ENCODE measurements at places on chromosomes 5 and 9. TPM values are rescaled to one million over a fixed set of nuclear protein-coding genes. Genes with fewer than 3 reads are reported as not detected.

Gene CCL19
- not detected for total RNA-seq

Gene PAX5
- total RNA-seq: not detected

- no peak for DNase-seq
These were observed 70.1 kb downstream of the NDFIP1 start for GRCh38 chr5:142178651-142179050.

DNA sequence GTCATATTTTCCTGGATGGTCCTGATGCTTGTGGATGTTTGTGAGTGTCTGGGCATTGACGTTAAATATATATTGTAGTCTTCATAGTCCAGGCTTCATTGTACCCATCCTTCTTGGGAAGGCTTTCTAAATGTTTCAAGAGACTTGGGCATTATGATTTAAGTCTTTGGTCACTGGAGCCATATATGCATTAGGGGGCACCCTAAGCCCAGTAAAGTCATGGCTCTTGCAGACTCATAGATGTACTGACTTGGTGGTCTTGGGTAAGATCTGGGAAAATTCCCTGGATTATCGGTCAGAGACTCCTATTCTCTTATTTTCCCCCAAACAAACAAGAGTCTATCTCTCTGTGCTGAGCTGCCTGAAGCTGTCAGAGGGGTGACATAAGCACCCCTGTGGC, 271.1 kb downstream of the TRIM36 start:
- DNase-seq: no peak

GRCh38 chr9:122656378-122656777, 1.0 kb downstream of the OR1B1 start:
- DNase-seq: no peak

DNA sequence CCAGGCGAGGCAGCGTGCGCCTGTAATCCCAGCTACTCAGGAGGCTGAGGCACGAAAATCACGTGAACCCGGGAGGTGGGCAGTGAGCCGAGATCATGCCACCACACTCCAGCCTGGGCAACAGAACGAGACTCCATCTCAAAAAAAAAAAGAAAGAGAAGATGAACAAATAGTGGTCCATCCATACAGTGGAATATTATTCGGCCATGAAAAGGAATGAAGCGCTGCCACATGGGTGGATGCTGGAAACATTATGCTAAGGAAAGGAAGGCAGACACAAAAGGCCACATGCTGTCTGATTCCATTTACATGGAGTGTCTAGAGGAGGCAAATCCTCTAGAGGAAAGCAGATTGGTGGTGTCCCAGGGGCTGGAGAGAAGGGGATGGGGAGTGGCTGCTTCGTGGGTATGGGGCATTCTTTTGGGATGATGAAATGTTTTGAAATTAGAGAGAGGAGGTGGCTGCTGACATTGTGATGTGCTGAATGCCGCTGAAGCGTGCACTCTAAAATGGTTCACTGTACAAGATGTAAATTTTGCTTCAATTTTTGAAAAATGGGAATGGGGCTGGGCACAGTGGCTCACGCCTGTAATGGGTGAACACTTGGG, 17.0 kb downstream of the PLPP7 start:
- no peak for DNase-seq

DNA sequence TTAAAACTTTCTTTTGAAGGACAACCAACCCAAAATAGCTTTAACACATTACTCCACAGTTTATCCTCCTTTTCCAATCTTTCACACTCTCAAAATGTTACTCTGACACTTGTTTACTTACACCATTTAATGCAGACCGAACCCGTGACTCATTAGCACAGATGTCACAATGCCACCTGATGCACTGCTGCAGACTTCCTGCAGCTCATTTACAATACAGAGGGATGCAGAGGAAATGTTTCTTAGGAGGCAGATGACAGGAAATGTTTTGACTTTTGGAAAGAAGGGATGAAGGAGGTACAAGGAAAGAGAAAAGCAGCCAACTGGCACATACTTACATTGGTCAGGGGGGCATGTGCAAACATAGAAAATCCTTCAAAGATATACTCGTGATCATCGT, 39.0 kb downstream of the DROSHA start:
- no peak for DNase-seq

DNA sequence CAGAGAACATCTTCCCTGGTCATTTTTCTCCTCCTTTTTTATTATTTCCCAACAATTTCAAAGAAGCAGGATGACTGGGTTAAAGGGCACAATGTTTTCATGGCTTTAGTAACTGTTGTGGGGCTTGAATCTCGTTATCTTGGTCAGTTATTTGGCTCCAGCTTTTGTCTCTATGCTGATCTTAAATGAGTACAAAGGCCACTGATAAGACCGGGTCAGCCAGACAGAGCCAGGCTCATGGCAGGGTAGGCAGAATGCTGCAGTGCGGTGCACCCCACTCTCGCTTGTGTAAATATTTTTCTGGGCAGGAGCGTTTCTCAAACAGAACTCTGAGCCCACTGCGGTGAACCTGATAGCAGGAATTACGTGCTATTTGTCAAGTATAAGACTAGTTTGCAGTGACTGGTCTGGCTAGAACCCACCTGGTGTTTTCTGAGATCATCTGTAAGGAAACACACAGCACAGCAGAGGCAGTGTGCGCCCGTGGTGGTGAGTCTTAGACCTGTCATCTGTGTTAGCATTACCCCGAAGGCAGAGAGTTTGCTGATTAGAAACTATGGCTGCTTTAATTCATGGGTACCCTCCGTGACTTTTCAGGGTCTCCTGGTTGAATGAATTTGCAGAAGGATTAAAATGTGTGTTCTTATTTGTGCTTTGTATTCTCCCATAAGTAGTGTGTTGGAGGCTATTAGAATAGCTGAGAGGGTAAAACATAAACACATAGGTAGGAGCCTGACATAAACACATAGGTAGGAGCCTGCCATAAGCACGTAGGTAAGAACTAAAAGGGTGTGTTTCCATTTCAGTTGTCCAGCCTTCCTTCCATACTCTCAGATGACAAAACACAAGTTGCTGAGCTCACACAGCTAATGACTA, 158.6 kb upstream of the DMRT1 start:
- DNase-seq: no peak

GRCh38 chr9:16266648-16267276, 603.7 kb downstream of the BNC2 start:
- no peak for DNase-seq

GRCh38 chr5:17713301-17713700, 79.0 kb downstream of the TAF11L14 start:
- DNase-seq: no peak

GRCh38 chr9:70639853-70640814, 225.7 kb upstream of the KLF9 start:
- DNase-seq: peak; percentile 49

DNA sequence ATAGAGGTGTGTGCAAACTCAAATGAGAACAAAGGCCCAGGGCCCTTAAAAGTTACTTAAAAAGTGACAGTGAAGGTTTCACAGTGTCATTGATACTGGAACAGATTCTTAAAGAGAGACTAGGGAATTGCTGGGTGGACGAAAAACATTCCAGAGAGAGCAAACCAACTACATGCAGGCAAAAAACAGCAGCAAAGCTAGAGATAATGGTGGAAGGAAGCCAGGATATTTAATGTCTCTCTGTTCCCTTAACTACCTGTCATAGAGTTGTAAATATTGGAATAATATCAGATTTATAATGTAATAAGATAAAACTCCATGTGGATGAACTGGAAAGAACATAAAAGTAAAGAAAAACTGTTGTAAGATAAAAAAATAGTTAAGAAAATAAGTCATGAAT, 508.6 kb downstream of the TAF11L14 start:
- DNase-seq: no peak

GRCh38 chr5:75331095-75332090, 5.6 kb upstream of the HMGCR start:
- no peak for DNase-seq

All from H4 (cell line).